ENCODE measurements at places on chromosomes 5 and 9. TPM values are rescaled to one million over a fixed set of nuclear protein-coding genes. Genes with fewer than 3 reads are reported as not detected.

The TMEFF1 gene
- not detected for total RNA-seq

GRCh38 chr5:75734913-75735789, 17.9 kb upstream of the POC5 start:
- DNase-seq = no peak

GRCh38 chr5:24906689-24907088, 261.9 kb upstream of the CDH10 start:
- DNase-seq = no peak

- no peak for DNase-seq
Measured at GRCh38 chr9:81833563-81834345, 94.5 kb upstream of the SPATA31D4 start.

DNA sequence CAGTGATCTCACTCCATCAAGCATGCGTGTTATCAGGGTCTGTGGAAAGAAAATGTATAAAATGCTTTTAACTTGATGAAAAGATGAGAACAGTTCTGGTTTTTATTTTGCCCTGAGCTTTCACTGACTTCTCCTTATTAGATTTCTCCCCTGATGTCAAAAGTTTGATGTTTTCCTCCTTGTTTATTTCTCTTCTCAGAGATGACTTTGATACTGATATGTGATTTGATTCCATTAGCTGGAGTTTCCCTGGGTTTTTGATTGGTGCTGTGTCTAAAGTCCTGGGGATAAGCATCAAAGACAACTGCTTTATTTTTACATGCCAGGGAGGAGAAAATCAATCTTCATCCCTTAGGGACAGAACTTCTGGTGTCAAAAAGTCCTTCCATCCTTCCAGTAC, 510.0 kb downstream of the KCTD16 start:
- DNase-seq = no peak

Data from pancreas (tissue), 10 donors.